Left renal pelvis (tissue), 4 donors: ENCODE measurements at places on chromosomes 5 and 9. TPM values are rescaled to one million over a fixed set of nuclear protein-coding genes. Genes with fewer than 3 reads are reported as not detected.

Gene TMEM171
- polyA plus RNA-seq: 5.4 TPM

- no peak for DNase-seq
Measured at GRCh38 chr9:132754236-132754635, 84.0 kb downstream of the GTF3C4 start.

Gene FBN2
- 450 TPM for polyA plus RNA-seq

Gene PCDHB16
- polyA plus RNA-seq: 5.6 TPM

Gene PCDHA10
- 0.10 TPM for polyA plus RNA-seq

DNA sequence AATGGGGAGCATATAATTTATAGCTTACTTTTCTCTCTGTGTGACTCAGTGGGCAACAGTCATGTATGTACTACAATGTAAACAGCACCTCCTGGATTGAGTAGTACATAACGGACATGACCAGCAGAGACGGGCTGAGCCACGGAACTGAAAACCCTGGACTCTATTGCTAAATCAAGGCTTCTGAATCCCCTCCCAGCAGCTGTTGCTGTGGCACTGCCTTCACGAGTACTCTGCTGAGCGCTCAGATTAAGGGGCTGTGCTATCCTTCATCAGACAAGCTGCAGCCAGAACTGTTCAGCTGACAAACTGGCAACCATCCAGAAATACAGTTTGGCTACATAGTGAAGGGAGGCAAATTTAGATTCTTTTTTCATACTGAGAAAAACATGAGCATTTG lies 131.3 kb upstream of the CCDC180 start:
- DNase-seq: peak; percentile 5

DNA sequence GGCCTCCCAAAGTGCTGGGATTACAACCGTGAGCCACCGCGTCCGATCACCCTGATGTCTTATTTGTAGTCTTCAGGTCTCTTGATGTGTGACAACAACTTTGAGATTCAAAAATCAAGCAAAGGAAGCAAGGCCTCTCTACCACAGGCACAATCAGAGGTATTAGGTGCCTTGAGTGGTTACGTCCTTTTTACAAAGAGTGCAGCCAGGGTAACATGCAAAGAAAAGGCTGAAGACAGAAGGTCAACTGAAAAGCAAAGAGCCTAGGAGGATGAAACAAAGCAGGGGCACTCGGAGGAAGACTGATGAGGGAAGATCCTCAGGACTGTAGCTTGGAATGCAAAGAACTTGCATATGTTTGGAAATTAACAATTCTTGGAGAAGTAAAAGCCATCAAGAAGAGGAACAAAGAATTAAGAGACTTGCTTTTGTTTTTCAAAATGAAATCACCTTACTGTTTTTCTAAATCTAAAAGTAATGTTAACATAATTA lies 362.1 kb downstream of the EBF1 start:
- DNase-seq: no peak

DNA sequence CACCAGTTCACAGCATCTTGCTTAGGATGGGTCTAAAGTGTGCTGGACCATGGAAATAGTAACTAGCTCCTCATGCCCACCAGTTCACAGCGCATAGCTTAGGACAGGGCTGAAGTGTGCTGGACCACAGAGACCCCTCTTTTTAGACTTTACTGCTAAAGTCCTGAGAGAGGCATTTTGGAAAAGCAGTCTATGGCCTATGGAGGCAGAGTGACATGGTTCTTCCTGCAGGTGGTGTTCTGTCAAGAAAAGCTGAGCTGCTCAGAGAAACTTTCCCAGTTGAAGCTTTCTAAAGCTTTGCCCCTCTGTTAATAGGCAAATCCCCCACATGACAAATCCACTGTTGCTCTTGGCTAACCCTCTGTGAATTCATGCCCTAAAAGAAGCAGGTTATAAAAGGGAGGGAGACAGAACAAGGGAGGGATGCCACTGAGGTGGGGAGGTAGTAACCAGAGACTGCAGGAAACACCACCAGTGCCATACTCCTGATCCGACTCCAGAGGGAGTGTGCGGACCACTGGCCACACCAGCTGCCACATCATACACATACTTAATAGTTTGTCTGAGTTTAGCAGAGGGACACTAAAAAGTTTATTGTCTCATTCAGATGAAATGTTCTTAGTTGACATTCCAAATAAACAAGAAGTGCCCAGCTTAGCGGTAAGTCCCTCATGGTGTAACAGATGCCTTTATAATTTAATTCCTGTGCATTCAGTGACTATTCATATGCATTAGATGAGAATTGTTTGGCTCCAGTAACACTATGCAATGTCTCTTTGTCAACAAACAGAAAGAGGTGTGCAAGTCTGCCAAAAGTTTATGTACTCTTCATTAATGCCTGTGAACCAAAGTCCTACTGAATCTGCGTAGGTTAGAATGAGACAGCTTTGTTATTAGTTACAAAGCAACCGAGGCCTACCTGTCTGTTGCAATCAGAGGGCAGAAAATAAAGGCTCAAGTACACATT lies 236.2 kb upstream of the NFIL3 start:
- no peak for DNase-seq

DNA sequence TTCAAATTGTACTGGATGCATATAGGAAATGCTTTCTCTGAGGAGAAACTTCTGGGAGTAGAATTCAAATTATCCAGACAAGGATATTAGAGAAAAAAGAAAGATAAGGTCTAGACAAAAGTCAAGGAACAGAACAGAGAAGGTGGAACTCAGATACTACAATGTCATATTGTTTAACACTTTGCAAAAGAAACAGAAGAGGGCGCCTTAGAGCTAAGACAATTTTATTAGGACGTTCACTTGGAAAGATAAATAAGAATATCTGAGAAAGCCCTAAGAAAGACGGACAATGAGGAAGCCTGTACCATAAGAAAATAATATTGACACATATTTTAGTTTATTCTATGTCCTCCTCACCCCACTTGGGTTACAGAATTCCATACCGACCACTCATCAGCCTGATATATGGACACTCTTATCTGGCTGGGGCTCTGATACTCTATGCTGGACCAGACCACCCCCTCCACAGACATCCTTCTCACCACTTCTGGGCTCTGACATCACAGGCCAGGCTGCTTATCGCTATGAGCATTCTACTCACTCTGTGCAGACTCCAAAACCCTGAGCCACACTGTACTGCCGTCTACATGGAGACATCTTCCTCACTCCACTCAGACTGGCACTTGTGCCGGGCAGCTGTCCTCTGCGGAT lies 9.1 kb upstream of the AK3 start:
- peak; percentile 15 for DNase-seq

DNA sequence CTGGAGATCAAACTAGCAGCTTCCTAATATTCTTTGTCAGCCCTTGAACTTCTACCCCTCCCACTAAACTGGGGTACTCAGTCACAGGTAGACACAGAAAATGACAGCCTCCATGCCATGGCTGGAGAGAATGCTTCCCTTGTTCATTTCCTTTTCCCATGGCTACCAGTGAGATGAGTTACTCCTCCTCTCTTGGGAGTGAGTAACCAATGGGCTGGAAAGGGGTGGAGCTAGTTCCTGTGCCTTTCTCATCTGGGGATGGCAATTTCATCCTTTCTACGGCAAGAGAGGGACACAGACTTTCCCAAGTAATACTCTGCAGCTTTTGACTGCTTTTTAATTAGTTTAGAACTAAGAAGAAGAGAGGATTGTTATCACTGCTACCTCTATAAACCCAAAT lies 1045.6 kb upstream of the WWC1 start:
- DNase-seq: no peak

Gene MLLT3
- 36.0 TPM for polyA plus RNA-seq

GRCh38 chr9:13726746-13727145 lies 447.3 kb upstream of the MPDZ start:
- no peak for DNase-seq

GRCh38 chr9:15433191-15433590 lies 10.5 kb downstream of the SNAPC3 start:
- DNase-seq: no peak

Gene ADAMTS2
- polyA plus RNA-seq: 15.5 TPM

GRCh38 chr5:143886651-143887638 lies 75.0 kb downstream of the HMHB1 start:
- no peak for DNase-seq

Gene ADGRD2
- polyA plus RNA-seq: 0.23 TPM

Gene ZNF354C
- 16.4 TPM for polyA plus RNA-seq

GRCh38 chr9:111065414-111065813 lies 27.1 kb upstream of the LPAR1 start:
- no peak for DNase-seq

Gene FAM221B
- polyA plus RNA-seq: 0.33 TPM

DNA sequence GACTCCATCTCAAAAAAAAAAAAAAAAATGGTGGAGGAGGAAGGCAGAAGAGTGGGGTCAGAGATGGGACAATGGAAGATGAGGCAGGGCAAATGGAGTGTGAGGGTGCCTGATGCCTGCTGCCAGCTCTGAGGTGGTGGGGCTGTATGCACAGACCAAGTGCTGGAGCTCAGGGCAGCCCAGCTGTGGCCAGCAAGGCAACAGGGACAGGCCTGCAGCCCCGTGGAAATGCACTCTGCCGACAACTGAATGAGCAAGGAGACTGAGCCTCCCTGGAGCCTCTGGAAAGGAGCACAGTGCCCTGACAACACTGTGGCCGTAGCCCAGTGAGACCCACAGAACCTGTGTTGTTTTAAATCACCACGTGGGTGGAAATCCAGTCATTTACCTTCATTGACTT lies 22.9 kb upstream of the SMIM32 start:
- DNase-seq: no peak
